ENCODE measurements at places on chromosomes 1 and 21.

DNA sequence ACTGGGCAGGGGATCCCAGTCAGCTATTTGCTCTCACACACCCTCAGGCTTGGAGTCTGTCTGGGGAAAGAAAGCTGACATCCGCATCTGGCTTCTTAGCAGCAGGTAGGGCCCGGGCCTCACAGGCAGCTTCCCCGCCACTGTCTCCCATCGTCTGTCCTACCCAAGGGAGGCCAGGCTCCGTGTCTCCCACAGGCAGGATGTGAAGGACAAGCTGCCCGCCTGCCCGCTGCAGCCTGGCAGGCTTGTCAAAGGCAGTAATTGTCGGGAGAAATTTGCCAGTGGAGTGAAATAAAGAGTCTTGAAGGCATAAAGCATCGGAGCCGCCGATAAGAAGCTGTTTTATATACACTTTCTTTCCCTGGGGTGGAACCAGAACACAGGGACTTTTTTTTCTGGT, 44.0 kb upstream of the DISP3 start:
- no peak for DNase-seq

- DNase-seq, result no peak
These were observed 20.2 kb upstream of the S1PR1 start for GRCh38 chr1:101216623-101217022.

DNA sequence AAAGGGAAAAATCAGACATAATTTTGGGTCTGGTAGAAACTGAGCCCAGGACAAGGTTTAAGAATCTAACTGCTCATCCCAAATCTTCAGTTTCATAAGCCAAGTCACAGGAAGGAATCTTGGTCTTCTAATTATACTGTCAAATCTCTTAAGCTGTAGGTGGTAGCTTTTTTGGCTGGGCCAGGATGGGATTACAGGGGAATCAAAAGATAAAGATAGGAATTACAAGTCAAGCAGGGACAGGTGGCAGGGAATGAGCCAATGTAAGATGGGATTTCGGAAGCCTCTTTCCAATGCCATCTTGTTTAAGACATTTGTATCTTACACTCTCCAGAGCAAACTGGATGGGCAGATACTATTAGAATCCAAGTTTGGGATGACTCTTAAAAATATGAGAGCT, 383.5 kb downstream of the KCNH1 start:
- no peak for DNase-seq

DNA sequence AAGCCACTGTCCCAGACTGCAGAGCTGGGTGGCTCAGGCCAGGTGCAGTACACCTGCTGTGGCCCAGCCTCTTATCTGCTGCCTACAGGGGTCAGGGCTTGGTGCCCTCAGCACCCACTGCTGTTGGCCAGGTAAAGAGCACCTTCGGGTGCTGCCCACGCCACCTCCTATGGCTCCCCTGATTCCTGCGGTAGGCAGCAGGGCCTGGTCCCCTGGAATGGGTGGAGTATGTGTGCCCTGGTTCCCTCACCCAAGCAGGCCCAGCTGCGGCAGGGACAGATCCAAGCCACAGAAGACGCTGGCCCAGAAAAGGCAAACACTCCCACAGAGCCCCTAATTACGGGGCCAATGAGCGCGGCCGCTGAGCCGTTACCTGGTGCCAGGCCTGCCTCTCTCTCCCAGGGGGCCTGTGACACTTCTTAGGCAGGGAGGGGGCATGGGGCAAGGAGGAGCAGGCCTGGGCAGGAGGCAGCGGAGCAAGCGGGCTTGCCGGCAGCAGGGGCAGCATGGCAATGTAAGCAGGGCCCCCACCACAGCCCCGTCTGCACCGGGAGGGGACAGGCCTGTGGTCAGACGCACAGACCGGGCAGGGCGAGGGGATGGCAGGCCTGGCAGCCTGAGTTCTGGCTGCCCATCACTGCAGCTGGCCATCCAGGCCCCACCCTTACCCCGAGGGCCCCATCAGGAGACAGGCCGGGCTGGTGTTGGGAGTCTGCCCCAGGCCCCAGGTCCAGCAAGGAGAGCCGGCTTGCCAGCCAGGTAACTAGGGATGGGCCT, 19.0 kb downstream of the ESPN start:
- DNase-seq, result peak; percentile 57

GRCh38 chr1:52632732-52633290, at the start of gene SHISAL2A:
Gene SHISAL2A (plus strand): TSS chr1:52633168. CDS start chr1:52633494, 326 bp downstream.
- no peak for DNase-seq

- peak; percentile 1 for DNase-seq
These were observed 12.4 kb downstream of the NEXN start for GRCh38 chr1:77900687-77901293.

DNA sequence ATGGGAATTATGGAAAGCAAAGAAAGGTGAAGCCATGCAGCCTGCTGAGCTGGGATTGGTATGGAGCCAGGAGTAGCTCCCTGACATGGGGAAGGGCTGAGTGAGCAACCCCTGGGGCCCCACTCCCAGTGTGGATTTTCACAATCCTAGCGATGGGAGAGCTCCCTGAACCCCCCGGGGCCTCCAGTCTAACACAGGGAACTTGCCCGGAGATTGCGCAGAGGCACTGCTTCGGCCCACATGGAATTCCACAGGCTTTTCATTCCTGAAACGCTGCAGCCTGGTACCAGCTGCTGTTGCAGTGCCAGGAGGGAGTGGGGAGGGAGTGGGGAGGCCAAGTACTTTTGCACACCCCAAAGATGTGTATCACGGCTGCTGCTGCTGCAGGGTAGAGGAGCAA, 110.4 kb upstream of the C21orf91 start:
- no peak for DNase-seq

- DNase-seq, result no peak
These were observed 6.9 kb downstream of the ERRFI1 start for GRCh38 chr1:8019229-8019620.

- DNase-seq, result no peak
These were observed 46.4 kb upstream of the RAB3GAP2 start for GRCh38 chr1:220318673-220319072.

DNA sequence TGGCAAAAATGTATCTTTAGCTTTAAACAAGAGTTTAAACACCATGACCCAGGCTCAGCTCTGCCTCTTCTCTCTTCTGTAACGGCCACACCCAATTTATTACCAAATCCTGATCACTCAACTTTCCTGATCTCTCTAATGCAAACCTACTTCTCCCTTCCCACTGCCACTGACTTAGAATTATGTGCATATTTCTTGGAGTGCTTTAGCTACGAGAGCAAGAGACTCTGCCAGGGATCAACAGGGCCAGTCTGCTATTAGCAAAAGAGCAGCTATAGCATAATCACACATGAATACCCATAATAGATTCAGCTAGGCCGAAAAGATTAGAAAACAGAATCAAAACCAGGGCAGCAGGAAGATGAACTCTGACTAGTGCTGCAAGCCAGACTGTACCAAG, 215.5 kb downstream of the MRPL39 start:
- DNase-seq, result no peak

GRCh38 chr1:69167876-69168275, 399.8 kb upstream of the LRRC7 start:
- no peak for DNase-seq

- peak; percentile 63 for DNase-seq
These were observed 19.0 kb downstream of the BTG2 start for GRCh38 chr1:203324105-203325025.

DNA sequence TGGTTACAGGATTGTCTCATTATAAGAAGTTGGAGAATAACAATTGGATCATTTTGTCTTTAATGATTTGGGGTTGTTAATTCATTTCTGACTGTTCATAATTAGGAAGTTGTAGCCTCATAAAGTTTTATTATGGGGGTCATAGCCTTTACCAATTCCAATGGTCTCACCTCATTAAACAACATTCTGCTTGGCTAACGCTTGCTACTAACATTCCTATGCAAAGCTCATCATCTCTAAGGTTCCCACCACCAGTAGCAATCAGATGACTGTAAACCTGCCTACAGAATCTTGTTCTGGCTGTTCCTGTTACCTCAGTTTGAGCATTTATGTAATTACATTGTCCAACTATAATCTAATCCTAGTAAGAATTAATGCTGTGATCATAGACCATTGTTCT, 60.2 kb downstream of the ODF2L start:
- DNase-seq, result no peak

- DNase-seq, result no peak
These were observed 738.8 kb downstream of the PTPRU start for GRCh38 chr1:29975036-29975694.

- DNase-seq, result no peak
These were observed 2.2 kb downstream of the TBX15 start for GRCh38 chr1:118985640-118986554.

- no peak for DNase-seq
These were observed 42.9 kb downstream of the SEC22B start for GRCh38 chr1:120133228-120133927.

GRCh38 chr1:15262706-15263105, 15.7 kb downstream of the FHAD1 start:
- no peak for DNase-seq

- no peak for DNase-seq
These were observed 1171.4 kb upstream of the ADGRL2 start for GRCh38 chr1:80629304-80629837.

DNA sequence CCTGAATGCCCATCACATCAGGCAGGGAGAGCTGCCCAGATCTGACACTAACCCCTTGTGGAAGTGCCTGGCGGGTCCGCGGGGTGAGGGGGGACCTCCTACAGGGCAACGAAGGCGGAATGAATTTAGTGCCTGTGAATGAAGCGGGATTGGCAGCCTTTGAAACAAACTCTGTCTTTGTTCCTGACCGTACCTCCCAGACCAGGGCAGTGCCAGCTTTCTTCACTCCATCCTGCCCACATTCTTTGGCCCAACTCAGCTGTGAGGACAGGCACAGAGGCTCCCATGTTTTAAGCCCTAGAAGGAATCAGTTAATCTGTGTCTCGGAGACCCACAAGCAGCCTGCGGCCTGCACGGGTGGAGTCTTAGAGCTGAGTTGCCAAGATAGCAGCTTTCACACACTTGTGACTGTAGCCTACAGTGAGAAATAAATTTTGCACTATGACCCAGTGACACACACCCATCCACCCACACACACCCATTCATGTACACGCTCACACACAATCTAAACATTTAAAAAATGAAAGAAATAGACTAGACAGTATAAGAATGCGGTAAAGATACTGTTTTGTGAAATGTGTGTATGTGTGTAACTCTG, 60.1 kb upstream of the USP24 start:
- DNase-seq, result no peak

- no peak for DNase-seq
These were observed 119.9 kb downstream of the ACBD6 start for GRCh38 chr1:180382326-180383115.

DNA sequence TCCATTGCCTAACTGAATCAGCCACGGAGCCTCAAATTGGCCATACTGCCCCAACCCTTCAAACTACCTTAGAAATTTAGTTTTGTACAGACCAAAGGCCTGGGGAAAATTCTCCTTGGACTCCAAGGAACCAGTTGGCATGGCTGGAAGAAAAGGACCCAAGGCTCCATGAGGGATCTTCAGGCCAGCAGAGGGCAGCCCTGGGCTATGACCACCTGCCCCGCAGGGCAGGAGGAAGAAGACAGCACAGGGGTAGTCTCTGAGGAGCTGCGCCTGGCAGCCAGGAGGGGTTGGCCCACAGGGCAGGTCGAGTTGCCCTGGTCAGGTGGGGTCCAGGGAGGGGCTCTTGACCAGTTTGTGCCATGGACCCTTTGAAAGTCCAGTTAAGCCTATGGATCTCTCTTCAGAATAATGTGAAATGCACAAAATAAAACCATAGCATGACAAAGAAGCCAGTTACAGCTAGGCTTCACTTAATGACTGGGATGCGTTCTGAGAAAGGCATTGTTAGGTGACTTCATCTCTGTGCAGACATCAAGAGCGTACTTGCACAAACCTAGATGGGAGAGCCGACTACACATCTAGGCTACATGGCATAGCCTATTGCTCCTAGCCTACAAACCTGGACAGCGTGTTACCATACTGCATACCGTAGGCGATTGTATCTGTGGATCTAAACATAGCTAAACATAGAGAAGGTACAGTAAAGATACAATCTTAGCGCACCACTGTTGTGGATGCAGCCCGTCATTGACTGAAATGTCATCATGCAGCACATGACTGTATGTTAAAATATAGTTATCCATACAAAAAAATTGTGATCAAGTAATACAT, 26.1 kb downstream of the CACNA1S start:
- DNase-seq, result no peak

- no peak for DNase-seq
These were observed 188.2 kb upstream of the NFIA start for GRCh38 chr1:60894130-60894529.

GRCh38 chr1:242568666-242569065, 44.2 kb upstream of the PLD5 start:
- DNase-seq, result no peak

DNA sequence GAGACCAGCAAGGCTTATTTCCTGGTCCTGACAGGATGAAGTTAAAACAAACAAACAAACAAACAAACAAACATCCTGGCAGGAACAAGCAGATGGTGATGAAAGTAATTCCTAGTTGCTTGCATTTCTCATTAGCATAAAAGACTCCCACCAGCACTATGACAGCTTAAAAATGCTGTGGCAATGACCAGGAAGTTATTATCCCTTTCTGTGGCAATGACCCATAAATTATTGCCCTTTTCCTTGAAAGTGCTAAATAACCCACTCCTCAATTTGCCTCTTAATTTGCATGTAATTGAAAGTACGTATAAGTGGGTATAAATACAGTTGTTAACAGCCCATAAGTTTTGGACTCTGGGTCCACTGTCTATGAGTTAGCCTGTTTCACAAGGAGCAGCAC, 727.6 kb upstream of the NEGR1 start:
- no peak for DNase-seq

DNA sequence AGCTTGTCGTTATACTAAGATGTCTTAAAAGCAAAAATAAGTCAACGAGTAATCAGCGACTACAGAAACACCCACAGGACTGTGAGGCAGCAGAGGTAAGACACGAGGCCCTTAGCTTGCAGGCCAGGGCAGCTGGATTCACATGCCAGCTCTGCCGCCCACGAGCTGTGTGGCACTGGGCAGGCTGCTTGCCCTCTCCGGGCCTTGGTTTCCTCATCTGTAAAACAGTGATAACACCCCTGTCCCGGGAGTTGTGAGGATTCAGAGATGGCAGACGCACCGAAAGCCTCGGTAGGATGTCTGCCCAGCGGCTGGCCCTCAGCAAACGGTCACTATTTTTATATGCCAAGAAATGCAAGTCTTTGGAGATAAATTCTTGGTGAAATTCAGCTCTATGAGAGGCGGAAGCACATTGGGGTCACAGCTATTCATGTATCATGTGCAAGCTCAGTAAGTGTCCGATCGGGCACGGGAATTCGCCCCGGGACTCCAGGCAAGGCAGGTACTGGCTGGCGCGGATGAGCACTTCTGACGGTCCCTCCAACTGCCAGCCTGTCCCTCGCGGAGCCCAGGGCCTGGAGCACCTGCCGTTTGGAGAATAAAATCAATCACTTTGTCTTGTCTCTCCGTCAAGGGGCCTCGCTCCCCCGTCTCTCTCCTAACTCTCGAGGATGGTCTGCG, 1.1 kb downstream of the C2CD2 start:
- no peak for DNase-seq

DNA sequence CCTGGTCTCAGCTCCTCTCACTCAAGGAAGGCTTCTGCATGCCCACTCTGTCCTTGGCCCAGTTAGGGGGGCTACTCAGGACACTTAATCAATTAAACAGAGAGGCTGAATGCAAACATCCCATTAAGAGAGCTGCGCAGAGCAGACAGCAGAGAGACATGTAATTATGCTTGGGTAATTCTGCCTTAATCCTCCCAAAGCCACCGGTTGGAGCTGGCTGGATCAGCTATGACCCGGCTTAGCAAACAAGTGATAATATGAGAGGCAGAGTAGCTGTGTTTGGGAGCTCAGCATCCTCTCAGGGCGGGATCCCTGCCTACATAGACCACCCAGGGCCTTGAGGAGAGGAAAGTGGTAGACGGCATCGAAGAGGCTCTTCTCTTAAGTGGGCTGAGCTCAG, 183.2 kb downstream of the GRIK3 start:
- no peak for DNase-seq

Measured in DMS79 (cell line).